ENCODE measurements at places on chromosomes 3 and 15.

- no peak for DNase-seq
Observed at GRCh38 chr3:194142156-194142910, 6.4 kb downstream of the HES1 start.

DNA sequence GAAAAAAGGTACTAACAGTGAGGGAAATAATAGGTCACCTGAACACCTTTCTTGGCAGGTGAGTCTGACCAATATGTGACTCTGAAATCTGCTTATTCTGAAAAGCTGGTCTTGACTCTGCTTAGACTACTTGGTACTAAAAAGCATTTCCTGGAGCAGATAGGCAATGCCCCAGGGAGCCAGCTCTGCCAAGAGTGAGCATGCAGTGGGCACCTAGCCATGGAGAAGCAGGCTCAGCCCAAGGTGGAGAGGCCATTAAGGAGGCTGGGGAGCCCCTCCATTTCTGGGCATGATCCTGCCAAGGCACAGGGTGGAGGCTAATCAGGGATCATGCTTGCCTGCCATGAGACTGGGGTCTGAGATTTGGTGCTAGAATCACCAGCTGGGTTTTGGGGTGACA, 1.6 kb upstream of the LTF start:
- no peak for DNase-seq

- no peak for DNase-seq
Observed at GRCh38 chr3:34780973-34781372, 858.4 kb upstream of the ARPP21 start.

DNA sequence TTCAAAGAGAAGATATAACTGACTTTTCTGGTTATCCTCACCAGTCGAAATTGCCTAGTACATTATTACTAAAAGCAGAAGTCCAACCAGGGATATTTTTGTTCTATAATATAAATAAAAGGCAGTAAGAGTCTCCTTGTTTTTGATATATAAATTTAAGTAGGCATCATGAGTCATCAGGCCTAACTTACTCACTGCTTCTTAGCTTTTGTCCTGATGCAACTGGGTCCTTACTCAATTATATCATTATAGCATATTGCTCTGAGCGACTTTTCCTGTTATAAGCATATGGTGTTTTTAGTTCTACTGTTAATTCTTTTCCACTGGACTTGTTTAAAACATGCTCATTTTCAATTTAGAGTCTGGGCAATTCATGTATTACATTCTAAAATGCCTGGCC, 910.1 kb downstream of the MCTP2 start:
- no peak for DNase-seq

DNA sequence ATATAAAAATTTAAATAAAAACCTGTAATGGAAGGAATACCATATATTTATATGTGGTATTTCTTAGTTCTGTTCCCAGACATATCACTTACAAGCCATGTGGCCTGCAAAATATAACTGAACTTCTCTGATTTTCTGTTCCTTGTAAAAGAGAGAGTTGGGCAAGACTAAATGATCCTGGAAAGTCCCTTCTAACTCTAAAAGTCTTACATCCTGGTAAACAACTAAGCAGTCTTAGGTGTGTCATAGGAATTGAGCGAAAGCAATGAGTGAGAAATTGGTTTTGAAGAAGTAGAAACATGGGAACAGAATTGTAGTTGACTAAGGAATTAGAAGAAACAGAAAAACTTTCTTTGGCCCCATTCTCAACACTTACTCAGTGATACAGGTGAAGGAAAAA, 25.3 kb upstream of the IL20RB start:
- DNase-seq = no peak

All from RWPE2 (cell line).